ENCODE measurements at places on chromosomes 16 and 17. TPM values are rescaled to one million over a fixed set of nuclear protein-coding genes. Genes with fewer than 3 reads are reported as not detected.

The ZNF18 gene
- 7.3 TPM for total RNA-seq

The DNAH9 gene
- 0.44 TPM for total RNA-seq

- no peak overlapping the region for H3K27ac ChIP-seq
- no peaks in the 10 kb centered on the region for H3K27me3 ChIP-seq
- peak; percentile 17 for DNase-seq
- H3K4me1 ChIP-seq, result no peaks in the 10 kb centered on the region
Observed at GRCh38 chr16:4160658-4161430, 44.6 kb upstream of the ADCY9 start.

DNA sequence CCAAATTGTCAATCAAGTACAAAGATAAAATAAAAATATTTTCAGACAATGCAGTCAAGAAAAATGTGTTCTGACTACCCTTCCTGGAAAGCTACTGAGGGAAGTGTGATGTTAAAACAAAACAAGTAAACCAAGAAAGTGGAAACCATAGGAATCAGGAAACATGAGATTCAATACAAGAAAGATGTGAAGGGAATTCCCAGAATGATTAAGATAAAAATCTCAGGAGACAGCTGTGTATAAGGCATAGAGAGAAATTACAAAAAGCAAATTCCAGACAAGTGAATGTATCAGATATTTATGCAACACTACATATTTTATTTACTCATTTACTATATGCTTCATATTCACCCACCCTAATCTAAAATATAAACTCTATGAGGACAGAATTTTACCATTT is 32.2 kb downstream of the TRIM37 start:
- peaks cover 56% of the 10 kb centered on the region for H3K36me3 ChIP-seq
- H3K4me1 ChIP-seq, result peaks cover 8% of the 10 kb centered on the region
- H3K27me3 ChIP-seq, result no peaks in the 10 kb centered on the region

- H3K4me3 ChIP-seq, result no peak overlapping the region
- no peaks in the 10 kb centered on the region for H3K27me3 ChIP-seq
- no peak for DNase-seq
- no peaks in the 10 kb centered on the region for H3K4me1 ChIP-seq
- H3K36me3 ChIP-seq, result no peaks in the 10 kb centered on the region
Observed at GRCh38 chr16:9522614-9523013, 431.2 kb downstream of the HAPSTR1 start.

DNA sequence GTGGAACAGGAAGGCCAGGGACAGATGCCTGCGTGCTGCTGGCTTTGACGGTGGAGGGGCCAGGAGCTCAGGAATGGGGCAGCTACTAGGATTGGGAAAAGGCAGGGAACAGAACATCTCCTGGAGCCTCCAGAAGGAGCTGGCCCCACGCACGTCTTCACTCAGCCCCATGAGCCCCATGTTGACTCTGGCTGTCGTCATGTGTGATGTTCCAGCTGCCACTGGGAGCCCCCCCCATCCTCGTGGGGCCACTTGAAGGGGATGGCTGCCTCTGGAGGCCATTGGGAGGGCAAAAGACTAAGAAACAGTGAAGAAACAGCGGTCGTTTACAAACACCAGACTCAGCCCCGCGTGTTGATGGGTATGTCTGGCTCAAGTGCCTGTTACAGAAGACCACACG is 18.5 kb upstream of the APRT start:
- no peaks in the 10 kb centered on the region for H3K27me3 ChIP-seq
- no peak for DNase-seq
- no peak overlapping the region for H3K4me3 ChIP-seq

DNA sequence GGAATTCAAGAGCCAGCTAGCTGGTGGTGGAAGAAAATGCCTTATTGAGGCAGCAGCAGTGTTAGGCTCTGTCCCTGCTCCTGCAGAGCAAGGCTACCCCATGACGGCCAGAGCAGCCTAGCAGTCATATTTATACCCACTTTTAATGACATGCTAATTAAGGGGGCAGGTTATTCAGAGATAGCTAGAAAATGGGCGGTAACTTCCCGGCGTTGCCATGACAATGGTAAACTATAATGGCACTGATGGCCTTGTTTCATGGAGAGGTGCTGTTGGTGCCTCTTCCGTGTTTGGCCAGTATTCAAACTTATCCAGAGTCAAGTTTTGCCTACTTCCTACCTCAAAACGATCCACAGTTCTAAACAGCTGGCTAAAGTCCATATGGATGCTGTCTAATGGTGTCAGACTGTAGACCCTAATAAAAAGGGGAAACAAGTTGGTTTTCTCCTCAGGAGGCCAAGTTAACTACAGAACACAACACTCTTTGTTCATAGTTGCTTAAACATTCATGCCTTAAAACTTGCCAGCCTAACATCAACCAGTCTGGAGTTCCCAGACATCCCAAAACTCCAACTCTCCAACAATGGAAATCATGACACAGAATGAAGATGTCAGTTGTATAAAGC is 3.7 kb upstream of the SCNN1B start:
- DNase-seq, result no peak
- H3K36me3 ChIP-seq, result no peaks in the 10 kb centered on the region
- no peak overlapping the region for H3K27ac ChIP-seq
- no peaks in the 10 kb centered on the region for H3K27me3 ChIP-seq
- peaks cover 20% of the 10 kb centered on the region for H3K4me1 ChIP-seq

- H3K4me1 ChIP-seq, result peaks cover 14% of the 10 kb centered on the region
- DNase-seq, result peak; percentile 66
- H3K27ac ChIP-seq, result no peak overlapping the region
- peaks cover 6% of the 10 kb centered on the region for H3K36me3 ChIP-seq
- no peaks in the 10 kb centered on the region for H3K27me3 ChIP-seq
Observed at GRCh38 chr16:89599451-89599858, 14.0 kb upstream of the DPEP1 start.

DNA sequence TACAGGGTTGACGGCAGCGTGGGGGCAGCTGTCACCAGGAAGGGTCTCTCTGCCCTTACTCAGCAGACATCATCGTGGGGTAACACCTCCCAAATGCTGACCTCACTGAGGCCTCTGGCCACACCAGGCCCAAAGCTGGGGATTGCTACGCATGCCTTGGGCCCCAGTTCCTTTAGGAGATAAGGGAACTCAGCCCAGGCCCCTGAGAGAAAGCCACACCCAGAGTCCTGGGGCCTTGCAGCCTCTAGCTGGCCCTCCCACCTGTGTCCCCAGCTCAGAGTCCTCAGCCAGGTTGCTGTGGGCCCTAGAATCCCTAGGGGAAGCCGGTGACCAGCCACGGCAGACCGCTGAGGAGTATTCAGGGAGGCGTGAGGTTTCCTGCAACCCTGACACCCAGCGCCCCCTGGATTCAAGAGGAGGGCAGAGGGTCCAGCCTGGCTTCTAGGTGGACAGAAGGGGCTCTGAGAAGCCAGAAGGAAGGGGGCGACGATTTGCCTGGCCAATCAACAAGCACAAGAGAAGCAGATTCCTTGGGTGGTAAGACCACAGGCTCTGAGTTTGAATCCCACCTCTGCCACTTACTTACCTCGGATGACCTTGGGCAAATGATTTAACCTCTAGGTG is 10.3 kb upstream of the GINS2 start:
- H3K4me3 ChIP-seq, result no peak overlapping the region
- no peak for DNase-seq
- H3K27ac ChIP-seq, result no peak overlapping the region
- H3K36me3 ChIP-seq, result peaks cover 7% of the 10 kb centered on the region
- no peaks in the 10 kb centered on the region for H3K27me3 ChIP-seq

- H3K4me3 ChIP-seq, result no peak overlapping the region
- DNase-seq, result no peak
- H3K4me1 ChIP-seq, result peaks cover 32% of the 10 kb centered on the region
- peaks cover 9% of the 10 kb centered on the region for H3K27me3 ChIP-seq
Observed at GRCh38 chr17:45704251-45704650, 79.9 kb upstream of the CRHR1 start.

DNA sequence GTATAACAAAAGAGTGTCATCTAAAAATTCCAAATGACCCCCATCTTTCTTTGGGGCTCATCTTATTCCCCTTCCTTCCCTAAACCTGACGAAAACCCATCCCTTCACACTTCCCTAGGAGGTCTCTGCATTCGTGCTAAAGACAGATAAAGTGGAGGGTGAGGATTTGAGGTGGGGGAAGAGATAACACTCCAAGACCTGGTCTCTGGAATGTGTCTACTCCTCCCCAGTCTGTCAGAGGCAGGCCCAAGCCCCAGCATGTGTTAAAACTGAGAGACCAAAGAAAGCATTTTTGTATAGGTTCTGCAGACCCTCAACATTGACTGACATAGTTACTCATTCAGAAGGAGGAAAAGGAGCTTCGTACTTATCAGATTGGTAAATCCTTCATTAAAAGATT is 11.0 kb upstream of the LHX1 start:
- no peak for DNase-seq
- peaks cover 4% of the 10 kb centered on the region for H3K27me3 ChIP-seq
- no peaks in the 10 kb centered on the region for H3K36me3 ChIP-seq
- H3K27ac ChIP-seq, result no peak overlapping the region

GRCh38 chr17:6095501-6095900 is 25.3 kb downstream of the WSCD1 start:
- H3K27me3 ChIP-seq, result peaks cover 89% of the 10 kb centered on the region
- DNase-seq, result no peak
- peaks cover 5% of the 10 kb centered on the region for H3K36me3 ChIP-seq
- H3K27ac ChIP-seq, result no peak overlapping the region

GRCh38 chr16:80197741-80198201 is 343.0 kb upstream of the DYNLRB2 start:
- H3K4me1 ChIP-seq, result peaks cover 24% of the 10 kb centered on the region
- no peaks in the 10 kb centered on the region for H3K27me3 ChIP-seq
- H3K36me3 ChIP-seq, result no peaks in the 10 kb centered on the region
- H3K4me3 ChIP-seq, result no peak overlapping the region
- H3K27ac ChIP-seq, result peak overlapping the region; percentile 95

DNA sequence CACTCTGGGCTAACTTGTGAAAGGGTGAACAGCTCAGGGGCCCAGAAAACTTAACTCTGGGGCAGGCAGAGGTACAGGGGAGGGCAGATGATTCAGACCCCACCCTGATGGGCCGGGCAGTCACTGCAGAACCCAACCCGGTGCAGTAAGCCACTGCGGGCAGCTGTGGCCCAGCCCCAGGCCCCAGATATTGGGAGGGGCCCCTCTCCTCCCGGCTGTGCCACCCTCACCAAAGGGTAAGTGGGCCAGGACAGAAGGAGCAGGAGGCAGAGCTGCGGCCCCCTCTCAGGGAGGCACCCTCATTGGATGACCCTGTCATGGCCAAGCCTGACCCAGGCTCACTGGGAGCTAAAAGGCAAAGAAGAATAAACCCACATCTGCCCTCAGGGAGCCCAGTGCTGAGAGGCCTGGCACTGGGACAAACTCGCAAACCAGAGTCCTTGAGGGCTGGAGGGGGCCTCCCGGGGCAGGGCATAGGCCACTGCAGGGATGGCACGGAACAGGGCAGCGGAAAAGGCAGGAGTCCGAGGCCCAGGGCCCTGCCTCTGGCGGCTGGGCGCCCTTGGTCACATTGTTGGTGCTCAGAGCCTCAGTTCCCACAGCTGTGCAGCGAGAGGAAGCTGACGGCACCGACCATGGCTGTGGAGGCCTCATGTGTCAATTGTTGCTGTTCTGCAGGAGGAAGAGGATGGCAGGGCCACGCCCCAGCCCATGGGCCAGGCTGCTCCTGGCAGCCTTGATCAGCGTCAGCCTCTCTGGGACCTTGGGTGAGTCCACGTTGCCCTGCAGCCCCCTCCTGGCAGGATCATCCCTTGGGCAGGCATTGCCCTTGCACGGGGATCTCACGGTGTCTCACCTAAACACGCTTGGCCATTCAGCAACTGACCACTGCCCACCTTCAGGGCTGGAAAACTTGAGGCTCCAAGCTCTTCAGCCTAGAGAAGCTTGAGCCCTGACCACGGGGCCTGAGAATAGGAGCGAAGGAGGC is 3.1 kb downstream of the ITGB4 start:
- DNase-seq, result no peak
- no peaks in the 10 kb centered on the region for H3K27me3 ChIP-seq
- peaks cover 76% of the 10 kb centered on the region for H3K36me3 ChIP-seq
- H3K4me3 ChIP-seq, result peak overlapping the region; percentile 87
- peaks cover 6% of the 10 kb centered on the region for H3K4me1 ChIP-seq
- peak overlapping the region; percentile 78 for H3K27ac ChIP-seq

DNA sequence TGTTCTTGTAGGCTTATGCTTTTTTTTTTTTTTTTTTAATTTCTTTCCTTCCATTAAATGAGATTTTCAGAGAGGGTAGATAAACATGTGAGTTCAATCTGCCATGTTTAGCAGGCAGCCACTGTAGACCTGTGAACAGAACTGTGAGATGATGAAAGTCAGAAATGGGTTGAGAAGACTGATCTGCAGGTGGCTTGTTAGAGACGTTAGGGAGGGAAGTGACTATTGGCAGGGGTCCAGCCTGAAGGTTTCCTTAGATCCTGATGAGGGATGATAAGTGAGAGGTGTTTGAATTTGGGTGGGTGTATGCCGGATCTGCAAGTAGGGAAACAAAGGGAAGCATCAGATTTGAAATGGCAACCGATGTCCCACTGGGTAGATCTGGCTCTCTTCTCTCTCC is 157.8 kb downstream of the HS3ST3B1 start:
- H3K27ac ChIP-seq, result no peak overlapping the region
- DNase-seq, result no peak
- no peaks in the 10 kb centered on the region for H3K4me1 ChIP-seq

DNA sequence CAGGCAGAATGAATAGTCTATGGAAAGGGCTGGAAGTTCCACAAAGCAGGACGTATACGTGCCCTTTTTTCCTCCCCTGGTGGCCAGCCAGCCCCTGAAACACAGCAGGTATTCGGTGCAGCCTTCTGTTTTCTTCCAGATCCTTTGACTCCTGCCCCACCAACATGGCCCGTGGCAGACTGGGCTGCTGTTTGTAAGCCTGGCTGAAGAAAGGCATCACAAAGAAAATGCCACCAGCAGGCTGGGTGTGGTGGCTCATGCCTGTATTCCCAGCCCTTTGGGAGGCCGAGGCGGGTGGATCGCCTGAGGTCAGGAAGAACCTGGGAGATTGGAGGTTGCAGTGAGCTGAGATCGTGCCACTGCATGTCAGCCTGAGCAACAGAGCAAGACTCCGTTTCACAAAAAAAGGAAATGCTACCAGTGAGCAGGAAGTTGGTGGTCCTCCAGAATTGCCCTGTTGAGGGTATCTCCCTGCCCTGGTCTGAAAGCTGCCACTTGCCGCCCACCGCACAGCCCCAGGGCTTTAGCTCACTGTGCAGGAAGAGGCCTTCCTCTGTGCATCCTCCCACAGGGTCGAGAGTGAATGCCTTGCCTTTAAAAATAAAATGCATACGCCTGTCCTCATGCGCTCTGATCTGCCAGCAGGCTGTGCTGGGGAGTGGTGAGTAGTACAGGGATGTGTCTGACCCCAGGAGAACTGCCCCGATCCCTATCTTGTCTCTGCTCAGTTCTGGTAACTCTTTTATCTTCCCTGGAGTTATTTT is 587.7 kb downstream of the MAF start:
- peaks cover 6% of the 10 kb centered on the region for H3K36me3 ChIP-seq
- DNase-seq, result no peak
- H3K4me3 ChIP-seq, result no peak overlapping the region
- H3K27ac ChIP-seq, result no peak overlapping the region
